ENCODE measurements at places on chromosomes 3 and 15.

- DNase-seq = peak; percentile 16
These were observed at the start of gene CADPS for GRCh38 chr3:62874711-62875557. CADPS (minus strand) TSS chr3:62875416; CDS start chr3:62875029, 387 bp downstream.

DNA sequence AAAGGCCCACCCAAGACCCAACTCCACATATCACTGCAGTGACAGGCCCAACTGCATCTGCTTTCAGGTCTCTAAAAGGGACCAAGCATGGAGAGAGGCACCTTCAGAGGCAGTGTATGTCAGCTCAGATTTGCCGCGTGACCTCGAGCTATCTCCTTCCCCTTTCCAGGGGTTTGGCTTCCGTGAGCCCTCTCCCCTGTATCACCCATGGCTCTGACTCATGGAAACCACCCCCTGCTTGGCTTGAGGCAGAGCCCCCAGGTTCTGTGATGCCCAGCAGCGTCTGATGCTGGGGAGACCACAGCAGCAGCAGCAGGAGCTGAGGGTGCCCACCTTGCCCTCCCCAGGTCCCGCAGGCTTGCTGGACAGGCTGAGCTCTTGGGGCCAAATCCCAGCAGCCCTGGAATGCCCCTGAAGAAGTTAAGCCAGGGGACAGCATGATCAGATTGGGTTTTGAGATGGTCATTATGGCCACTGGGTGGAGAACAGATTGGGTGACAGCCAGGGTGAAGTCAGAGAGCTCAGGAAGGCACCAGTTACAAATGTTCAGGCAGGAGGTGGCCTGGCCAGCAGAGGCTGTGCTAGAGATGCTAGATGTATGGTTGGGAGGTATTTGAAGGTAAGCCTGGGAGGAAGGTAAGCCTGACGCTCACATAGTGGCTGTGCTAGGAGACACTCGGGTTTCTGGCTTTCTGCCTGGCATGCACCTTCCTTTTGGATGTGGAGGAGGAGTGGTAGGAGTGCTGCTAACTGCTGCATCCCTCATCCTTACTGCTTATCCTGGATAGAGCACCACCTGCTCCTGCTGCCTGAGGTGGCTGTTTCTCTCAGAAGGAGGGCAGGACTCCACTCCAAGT, 42.9 kb downstream of the FGD5 start:
- DNase-seq = no peak

- no peak for DNase-seq
These were observed 159.8 kb downstream of the RBMS3 start for GRCh38 chr3:29440413-29441305.

DNA sequence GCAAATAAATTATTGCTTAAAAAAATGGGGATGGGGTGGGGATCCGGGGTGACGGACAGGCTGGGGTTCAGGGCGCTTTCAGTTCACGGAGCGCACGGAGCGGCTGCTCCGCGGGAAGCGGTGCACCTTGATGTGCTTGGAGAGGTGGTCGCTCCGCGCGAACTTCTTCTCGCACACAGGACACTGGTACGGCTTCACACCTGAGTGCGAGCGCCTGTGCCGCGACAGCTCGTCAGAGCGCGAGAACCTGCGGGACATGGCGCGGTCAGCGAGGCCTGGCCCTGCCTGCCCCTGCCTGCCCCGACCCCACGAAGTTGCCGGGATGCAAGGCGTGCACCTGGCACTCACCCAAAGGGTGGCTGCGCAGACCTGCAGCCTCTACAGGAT, 13.6 kb downstream of the KLF15 start:
- DNase-seq = no peak

- no peak for DNase-seq
These were observed 596 bp downstream of the COL7A1 start for GRCh38 chr3:48594417-48595049.

GRCh38 chr3:160376681-160377080, 22.3 kb downstream of the IFT80 start:
- DNase-seq = no peak

GRCh38 chr15:48090666-48091065, 30.1 kb upstream of the SLC24A5 start:
- DNase-seq = no peak

- no peak for DNase-seq
These were observed 397.9 kb downstream of the NTRK3 start for GRCh38 chr15:87858651-87859050.

- DNase-seq = peak; percentile 53
These were observed 5.9 kb upstream of the TMEM115 start for GRCh38 chr3:50365080-50365841.

GRCh38 chr15:88918738-88919137, 5.6 kb upstream of the MFGE8 start:
- no peak for DNase-seq
